ENCODE measurements at places on chromosomes 5 and 9. TPM values are rescaled to one million over a fixed set of nuclear protein-coding genes. Genes with fewer than 3 reads are reported as not detected.

DNA sequence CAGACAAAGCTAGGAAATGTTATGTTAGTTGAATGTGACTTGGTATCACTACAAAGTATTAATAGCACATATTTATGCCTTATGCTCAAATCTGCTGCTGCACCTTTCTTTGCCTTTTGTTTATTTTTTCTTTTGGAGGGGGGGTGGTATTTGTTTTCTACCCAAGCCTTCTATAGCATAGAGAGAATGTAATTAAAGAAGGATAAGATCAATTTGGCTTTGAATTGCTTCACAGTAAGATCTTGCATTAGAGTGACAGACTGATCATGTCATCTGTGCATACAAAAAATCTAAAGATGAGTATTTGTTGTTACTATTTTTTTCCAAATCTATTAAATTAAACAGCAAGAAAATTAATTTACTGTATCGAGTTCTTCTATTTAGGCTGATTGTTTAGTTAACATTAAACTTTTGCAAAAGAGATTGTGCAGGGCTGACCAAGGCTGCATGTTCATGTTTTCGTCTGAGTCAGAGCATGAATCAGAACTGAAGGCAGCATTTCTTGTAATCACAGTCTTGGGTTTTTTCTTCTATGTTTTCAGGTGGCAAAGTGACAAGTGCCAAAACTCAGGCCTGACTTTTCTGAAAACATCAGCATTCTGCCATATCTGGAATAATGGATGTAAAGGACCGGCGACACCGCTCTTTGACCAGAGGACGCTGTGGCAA, 1007.1 kb upstream of the WWC1 start:
- DNase-seq = no peak

DNA sequence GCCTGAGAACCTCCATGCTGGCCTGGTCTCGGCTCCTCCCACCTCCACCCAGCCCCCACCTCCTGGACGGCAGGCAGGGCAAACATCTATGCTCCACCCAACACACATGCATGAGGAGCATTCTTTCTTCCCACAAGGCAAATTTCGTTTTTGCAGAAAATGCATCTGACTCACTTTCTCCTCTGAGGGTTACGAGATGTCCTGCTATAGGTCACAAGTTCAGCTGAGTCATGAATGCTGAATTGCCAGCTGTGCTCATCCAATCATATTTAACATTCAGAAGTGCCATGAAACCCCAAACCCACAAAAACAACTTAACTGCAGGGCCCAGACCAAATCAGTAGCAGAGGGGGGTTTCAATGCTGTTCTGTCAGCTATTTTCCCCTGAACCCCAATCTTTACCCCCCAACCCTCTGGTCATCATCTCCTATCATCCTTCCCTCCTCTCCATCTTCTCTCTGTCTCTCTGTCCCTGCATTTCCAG, 39.0 kb upstream of the OSMR start:
- DNase-seq = no peak

DNA sequence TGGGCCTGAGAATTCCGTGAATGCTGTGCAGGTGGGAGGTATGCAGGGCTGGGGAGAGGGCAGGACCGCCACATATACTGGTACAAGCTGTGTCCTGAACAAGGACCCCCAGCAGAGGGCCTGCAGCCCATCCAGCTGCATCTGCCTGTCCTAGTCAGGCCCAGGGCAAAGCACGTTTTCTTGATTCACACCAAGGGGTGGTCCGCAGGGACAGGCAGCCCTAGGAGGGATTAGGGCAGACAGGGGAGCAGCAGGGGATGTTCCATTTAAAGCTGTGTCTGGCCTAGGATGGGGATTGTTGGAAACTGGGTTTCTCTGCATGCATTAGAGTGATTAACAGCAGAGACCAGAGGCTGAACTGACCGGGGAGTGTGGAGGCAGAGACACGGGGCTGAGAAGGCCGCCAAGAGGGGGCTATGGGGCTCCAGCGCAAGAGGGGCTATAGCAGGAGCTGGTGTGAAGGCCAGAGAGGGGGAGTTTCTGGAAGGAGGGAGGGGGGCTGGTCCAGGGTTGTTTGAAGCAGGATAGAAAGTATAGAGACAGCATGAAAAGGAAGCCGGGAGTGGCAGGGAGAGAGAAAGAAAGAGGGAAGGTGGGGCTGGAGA, 2.7 kb downstream of the GRM6 start:
- DNase-seq = no peak

DNA sequence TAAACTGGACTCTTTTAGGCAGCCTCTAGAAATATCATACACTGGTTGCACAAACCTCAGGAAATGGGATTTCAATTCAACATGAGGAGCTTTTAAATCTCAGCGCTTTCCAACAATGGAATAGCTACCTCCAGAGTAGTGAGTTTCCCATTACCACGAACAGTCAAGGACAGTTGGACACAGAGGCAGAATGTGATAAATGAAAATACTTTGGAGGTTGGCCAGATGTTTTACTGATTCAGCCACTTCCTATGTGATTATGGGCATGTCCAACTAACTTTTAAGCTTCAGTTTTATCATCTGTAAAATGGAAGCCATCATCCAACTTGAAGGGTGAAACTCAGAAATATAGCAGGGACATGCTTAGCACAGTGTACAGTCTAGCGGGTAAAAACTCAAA, 2.1 kb downstream of the FBXW2 start:
- no peak for DNase-seq

DNA sequence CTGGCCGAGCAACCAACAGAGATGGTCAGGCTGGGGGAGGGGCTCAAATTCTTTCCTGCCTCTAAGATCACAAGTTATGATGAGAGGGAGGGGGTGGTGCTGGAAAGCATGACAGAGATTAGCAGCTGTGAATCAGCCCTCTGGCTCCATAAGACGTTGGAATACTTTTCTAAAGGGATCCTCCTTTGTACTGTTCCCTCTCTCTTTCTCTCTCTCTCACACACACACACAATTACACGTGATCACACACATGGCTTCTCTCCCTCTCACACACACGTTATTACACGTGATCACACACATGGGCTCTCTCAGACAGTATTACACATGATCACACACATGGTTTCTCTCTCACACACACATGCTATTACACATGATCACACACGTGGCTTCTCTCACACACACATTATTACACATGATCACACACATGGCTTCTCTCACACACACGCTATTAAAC, at the start of gene SLC45A2:
TSS of gene SLC45A2 (minus strand) at position 23 of the 454 bp plus-strand sequence. CDS start 110 bp downstream, outside the sequence.
- no peak for DNase-seq

DNA sequence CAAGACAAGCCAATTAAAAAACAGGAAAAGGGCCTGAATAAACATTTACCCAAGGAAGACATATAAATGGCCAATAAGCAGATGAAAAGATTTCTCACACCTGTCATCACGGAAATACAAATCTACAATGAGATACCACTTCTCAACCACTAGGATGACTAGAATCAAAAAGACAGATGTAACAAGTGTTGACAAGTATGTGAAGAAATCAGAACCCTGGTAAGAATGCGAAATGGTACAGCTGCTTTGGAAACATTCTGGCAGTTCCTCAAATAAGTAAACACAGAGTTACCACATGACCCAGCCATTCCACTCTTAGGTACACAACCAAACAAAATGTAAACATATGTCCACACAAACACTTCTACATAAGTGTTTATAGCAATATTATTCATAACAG, 32.5 kb downstream of the LEAP2 start:
- no peak for DNase-seq

GRCh38 chr9:129761901-129762369, 9.1 kb upstream of the PTGES start:
- DNase-seq = no peak

The CDH9 gene
- not detected for total RNA-seq

The CCL28 gene
- total RNA-seq = 16.8 TPM

The SPATA31C1 gene
- not detected for total RNA-seq

The RNF183 gene
- total RNA-seq = 0.39 TPM

The MLANA gene
- not detected for total RNA-seq

All from B cell (primary cell).